Stimulated activated CD4-positive, alpha-beta T cell treated with anti-CD3 and anti-CD28 coated beads, Interleukin-12 subunit alpha, Interleukin-12 subunit beta, amount 100 ng/mL, for 48 hours (primary cell): ENCODE measurements at places on chromosomes 5 and 9.

GRCh38 chr9:26166537-26166936, 488.3 kb upstream of the TUSC1 start:
- no peak for DNase-seq

GRCh38 chr5:112165897-112166737, 253.0 kb downstream of the EPB41L4A start:
- no peak for DNase-seq

- DNase-seq: no peak
These were observed 20.2 kb downstream of the TRIM7 start for GRCh38 chr5:181184845-181185216.

DNA sequence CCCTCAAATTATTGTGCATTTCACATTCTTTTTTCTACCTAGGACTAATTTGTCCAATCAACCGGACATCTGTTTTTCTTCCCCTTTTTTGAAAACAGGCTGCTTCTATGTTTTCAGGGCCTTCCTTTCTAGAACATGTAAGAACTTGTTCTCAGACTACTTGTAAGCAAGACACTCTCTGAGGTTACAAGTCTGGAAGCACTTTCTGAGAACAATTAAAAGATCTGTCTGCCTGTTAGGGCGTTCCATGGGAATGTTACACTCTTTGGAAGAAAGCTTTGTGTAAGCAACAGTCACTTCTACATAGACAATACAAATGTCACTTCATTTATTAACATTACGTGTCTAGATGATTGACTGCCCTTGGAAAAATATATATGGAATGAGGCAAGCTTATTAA, 50.9 kb upstream of the HSPB3 start:
- no peak for DNase-seq

DNA sequence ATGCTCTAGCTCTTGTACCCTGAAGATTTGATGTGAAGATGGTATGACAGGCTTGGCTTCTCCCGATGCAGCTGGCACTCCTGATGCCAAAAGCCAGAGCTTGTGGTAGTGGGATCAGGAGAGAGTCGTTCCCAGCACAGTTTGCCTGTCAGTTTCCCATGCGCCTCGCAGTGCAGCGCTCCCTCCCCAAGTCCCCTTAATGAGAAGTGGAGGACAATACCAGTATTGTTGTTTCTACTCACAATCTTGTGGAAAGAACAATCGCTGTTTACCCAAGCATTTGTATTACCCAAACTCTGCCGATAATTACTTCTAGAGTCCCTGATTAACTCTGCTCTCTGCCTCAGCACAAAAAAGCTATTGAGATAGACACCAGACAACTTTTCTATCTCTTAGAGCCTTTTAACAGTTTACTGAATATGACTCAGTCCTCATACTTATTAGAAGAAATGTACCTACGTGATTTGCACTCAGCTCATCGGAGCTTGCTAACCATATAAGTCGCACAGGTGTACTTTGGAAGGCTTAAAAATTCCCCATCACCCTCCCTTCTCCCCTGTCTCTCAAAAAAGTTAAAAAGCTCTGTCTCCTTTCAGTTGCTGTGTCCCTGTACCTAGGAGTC, 283.2 kb upstream of the TMEM161B start:
- DNase-seq: no peak

DNA sequence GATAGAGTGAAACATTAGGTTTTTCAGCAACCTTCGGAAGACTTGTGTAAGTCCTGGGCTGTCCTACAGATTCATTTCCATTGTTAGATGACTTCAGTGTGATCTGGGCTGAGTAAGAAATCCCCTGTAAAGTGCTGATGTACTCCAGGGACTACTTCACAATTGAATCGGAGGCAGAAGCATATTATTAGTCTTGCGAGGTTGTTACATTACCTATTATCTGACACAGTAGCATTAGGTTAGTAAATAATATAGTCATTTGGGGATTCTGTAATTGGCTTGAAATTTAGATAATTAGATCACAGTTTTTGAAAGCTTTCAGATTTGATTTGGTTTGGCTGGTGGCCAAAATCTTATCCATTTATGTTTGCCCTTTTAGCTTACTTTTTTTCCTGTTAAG, 62.4 kb downstream of the DMRT1 start:
- DNase-seq: no peak

DNA sequence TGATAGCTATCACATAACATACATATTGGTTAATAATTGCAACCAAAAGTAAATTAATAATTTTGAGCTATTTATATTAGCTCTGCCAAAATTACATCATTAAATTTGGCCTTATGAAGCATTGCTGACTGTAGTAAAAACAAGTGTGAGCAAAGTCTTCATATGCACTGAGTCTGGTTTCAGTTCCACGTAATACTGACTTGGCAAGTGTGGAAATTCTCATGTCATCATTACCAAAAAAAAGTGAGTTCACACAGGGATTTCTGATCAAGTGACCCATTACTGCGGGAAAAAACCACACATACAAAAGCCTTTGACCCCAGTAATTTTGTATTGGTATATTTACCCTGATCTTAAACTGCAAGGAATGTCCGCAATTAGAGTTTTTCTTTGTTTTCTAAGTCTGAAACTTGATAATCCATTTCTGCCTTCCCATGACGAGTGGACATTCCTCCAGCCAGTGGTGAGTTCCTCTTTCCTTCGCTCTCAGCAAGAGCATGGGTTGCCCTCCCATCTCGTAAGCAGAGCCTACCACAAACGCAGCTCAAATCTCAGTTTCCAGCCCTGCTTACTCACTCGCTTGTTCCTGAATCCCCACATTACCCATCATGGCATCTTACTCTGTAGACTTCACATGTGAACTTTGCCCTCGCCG, 220.2 kb upstream of the DMRT1 start:
- DNase-seq: no peak
